ENCODE measurements at places on chromosomes 4 and X.

DNA sequence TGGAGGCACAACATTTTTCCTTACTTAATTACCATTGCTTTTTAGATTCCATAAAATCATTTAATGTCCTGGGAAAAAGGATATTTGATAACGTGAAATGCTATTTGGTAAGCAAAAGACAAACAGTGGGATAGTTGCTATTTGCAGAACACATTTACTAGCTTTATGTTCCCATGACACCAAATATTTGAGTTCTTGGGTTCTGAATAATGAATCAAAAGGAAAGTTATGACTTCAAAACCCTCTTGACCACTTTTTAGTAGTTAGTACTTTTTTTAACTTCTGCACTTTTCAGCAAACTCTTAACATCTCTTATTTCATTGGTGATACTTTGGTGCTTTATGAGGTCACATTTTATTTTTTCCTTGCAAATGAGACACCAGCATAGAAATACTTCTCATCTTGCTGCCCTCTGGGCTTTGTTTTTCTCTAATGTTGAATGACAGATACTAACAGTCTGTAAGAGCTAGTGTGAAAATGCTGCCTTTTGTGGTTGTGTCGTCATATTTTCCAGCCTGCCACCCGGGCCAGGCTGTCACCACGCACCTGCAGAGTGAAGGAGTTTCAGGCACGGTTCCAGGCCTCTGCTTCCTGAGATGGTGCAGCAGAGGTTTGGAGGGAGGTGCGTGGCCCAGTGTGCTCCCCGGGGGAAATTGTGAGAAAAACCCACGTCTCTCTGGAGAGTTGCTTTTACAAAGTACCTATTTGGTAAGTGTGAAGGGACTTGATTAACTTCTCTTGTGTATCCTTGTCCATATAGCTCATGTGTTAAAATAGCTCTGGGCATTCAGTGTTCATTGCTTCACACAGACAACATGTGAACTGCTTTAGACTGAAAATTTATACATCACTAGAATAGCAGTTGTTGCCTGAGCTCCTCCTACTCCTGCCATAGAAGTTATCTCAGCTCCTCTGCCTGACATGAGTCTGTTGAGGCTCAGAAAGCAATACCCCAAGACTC is 34.7 kb downstream of the MSL3 start:
- H3K4me1 ChIP-seq = peaks cover under 1% of the 10 kb centered on the region
- H3K27me3 ChIP-seq = peaks cover 2% of the 10 kb centered on the region
- H3K27ac ChIP-seq = no peak overlapping the region
- H3K36me3 ChIP-seq = no peaks in the 10 kb centered on the region
- DNase-seq = no peak

DNA sequence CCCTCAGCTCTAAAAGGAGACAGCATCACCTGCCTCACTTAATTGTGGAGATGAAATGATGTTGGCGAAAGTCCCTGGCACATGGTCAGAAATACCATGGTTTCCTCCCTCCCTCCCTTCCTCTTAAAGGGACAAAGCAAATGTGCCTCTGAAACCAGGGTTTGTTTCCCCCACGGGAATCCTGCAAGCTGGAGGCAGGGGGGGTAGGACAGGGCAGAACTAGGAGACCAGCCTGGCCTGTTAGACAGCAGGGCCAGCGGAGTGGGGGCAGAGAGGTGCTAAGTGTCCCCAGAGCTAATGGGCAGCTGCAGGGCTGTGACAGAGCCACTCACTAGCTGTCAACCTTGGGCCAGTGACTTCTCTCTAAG is 5.7 kb downstream of the RTL5 start:
- H3K4me1 ChIP-seq = peaks cover 61% of the 10 kb centered on the region
- H3K36me3 ChIP-seq = peaks cover 14% of the 10 kb centered on the region
- H3K27me3 ChIP-seq = peaks cover 27% of the 10 kb centered on the region

DNA sequence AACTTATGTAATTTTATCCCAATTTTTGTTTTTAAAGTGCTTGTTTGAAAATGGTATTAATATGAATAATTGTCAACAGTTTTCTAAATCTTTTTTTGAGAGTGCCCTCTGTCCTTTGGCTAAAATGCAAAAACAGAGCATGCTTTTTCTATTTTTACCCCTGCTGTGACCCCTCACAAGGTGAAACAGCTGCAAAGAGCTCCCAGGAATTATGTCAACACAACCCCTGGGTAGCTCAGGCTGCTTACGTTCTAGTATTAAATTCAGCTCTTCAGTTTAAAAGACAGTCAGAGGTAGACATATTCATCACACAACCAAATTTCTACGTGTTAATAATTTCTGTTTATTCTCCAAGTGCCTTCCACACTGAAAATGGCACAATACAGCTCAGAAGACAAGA is 367.5 kb downstream of the PRDM5 start:
- no peaks in the 10 kb centered on the region for H3K4me1 ChIP-seq
- DNase-seq = no peak
- H3K27me3 ChIP-seq = no peaks in the 10 kb centered on the region
- no peak overlapping the region for H3K27ac ChIP-seq
- no peaks in the 10 kb centered on the region for H3K36me3 ChIP-seq

GRCh38 chrX:131316260-131316659 is 27.2 kb upstream of the IGSF1 start:
- no peak overlapping the region for H3K27ac ChIP-seq
- DNase-seq = no peak
- no peaks in the 10 kb centered on the region for H3K4me1 ChIP-seq

DNA sequence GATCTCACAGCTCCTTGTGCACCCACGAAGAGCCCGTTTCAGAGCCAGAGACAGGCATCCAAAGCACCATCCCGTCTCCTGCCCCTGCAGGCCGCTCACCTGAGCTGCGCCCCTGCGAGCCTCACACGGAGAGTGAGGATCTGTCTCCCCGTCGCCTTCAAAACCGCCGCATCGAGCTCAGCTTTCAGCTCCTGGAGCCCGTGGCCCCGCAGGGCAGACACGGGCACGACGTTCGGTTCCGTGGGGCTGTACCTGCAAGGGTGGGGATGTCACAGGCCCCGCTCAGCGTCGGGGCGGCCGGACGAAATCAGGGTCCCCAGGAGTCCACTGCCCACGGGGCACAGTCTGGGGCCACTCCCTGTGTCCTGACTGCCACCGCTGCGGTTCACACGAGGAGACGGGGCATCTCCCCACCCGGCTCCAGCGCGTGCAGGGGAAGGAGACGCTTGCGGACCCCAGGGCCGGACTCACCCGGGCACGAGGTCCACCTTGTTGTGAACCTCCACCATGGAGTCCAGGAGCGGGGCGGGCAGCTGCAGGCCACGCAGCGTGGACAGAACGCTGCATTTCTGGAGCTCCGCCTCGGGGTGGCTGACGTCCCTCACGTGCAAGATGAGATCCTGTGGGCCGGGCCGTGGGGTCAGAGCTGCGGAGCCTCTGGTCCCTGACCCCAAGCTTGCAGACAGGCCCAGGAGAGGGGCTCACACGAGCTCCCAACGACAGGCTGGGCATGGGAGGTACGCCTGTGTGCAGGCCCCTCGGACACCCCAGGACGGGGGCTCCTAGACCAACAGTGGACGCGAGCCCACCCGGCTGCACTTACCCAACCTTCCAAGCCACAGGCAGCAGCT is 11.1 kb downstream of the GTPBP6 start:
- H3K27ac ChIP-seq = no peak overlapping the region
- no peak for DNase-seq
- H3K4me3 ChIP-seq = no peak overlapping the region

DNA sequence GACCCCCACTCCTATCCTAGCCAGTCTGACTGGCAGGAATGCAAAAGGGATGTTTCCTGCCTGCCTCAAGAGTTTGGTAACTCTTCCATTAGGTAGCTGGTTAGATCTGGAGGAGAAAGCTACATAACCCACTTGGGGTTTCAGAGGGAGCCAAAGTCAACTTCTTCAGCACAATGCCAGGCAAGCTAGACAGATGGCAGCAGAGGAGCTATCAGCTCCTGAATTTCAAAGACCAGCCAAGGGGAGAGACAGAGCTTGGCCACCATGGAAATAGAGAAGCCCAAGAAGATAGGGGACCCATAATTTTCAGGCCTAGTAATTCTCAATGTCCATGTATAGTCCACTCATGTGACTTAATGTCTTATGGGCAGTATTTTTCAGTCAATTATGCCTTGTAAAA is 56.4 kb downstream of the PGRMC1 start:
- H3K27ac ChIP-seq = no peak overlapping the region
- no peaks in the 10 kb centered on the region for H3K36me3 ChIP-seq
- no peaks in the 10 kb centered on the region for H3K27me3 ChIP-seq
- no peak overlapping the region for H3K4me3 ChIP-seq
- no peak for DNase-seq

- H3K36me3 ChIP-seq = no peaks in the 10 kb centered on the region
- no peak overlapping the region for H3K4me3 ChIP-seq
- H3K27me3 ChIP-seq = no peaks in the 10 kb centered on the region
- DNase-seq = no peak
Measured at GRCh38 chr4:123588631-123589241, 192.1 kb downstream of the SPRY1 start.

- no peaks in the 10 kb centered on the region for H3K36me3 ChIP-seq
- DNase-seq = no peak
- H3K27ac ChIP-seq = no peak overlapping the region
- H3K4me1 ChIP-seq = no peaks in the 10 kb centered on the region
- no peaks in the 10 kb centered on the region for H3K27me3 ChIP-seq
- no peak overlapping the region for H3K4me3 ChIP-seq
Measured at GRCh38 chr4:177225605-177226004, 84.1 kb upstream of the NEIL3 start.

GRCh38 chr4:99221980-99222379 is 2.9 kb upstream of the ADH6 start:
- DNase-seq = no peak
- H3K27me3 ChIP-seq = no peaks in the 10 kb centered on the region
- H3K27ac ChIP-seq = no peak overlapping the region
- no peaks in the 10 kb centered on the region for H3K4me1 ChIP-seq
- no peak overlapping the region for H3K4me3 ChIP-seq

DNA sequence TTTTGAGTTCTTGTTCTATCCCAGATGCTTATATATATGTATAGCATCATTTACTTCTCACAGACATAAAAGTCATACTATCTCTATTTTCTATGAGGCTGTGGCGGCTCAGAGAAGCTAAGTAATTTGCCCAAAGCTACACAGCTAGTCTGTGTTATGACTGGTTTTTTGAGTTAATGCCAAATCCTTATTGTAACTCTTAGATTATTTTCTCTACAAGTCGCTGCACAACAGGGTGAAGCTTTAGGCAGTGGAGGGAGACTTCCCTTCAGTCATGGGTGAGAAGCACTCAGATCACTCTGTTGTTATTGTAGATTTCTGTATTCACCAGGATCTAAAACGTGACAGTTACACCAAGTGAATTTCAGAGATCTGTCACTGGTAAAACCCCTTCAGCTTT is 48.1 kb downstream of the WWC2 start:
- no peak overlapping the region for H3K4me3 ChIP-seq
- no peaks in the 10 kb centered on the region for H3K27me3 ChIP-seq
- DNase-seq = no peak
- H3K4me1 ChIP-seq = peaks cover 2% of the 10 kb centered on the region
- no peak overlapping the region for H3K27ac ChIP-seq
- H3K36me3 ChIP-seq = no peaks in the 10 kb centered on the region

DNA sequence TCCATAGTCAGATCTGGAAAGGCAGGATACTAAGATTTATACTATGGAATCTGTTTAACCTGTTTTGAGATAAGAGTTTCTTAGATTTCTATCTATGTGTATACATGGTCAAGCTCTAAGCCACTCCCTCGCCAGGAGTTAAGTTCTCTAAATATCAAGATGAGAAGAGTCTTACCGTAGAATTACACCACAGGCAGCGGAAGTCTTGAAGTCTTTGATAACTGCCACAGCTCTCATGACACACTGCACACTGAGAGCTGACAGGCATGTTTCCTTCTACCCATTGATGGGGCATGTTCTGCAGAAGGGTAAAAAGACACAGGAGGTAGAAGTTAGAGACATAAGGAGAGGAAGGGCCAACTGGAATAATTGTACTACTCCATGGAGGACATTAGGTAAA is 67.7 kb downstream of the DGKK start:
- no peaks in the 10 kb centered on the region for H3K27me3 ChIP-seq
- H3K36me3 ChIP-seq = no peaks in the 10 kb centered on the region
- no peak overlapping the region for H3K27ac ChIP-seq

DNA sequence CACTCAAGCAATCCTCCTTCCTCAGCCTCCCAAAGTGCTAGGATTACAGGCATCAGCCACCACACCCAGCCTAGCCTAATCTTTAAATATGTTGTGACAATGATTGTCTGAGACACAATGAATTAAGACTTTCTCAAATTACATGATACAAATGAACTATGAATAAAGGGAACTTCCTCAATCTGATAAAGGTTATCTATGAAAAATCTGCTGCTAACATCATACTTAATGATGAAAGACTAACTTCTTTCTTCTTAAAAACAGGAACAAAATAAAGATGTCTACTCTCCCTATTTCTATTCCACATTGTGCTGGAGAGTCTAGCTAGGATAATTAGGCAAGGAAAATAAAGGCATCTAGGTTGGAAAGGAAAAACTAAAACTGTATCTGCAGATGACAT is 60.0 kb downstream of the PDHA1 start:
- DNase-seq = no peak
- no peaks in the 10 kb centered on the region for H3K27me3 ChIP-seq
- no peaks in the 10 kb centered on the region for H3K4me1 ChIP-seq
- H3K27ac ChIP-seq = no peak overlapping the region

- no peaks in the 10 kb centered on the region for H3K4me1 ChIP-seq
- DNase-seq = peak; percentile 52
- no peak overlapping the region for H3K27ac ChIP-seq
- H3K36me3 ChIP-seq = no peaks in the 10 kb centered on the region
- no peak overlapping the region for H3K4me3 ChIP-seq
Measured at GRCh38 chrX:116204932-116205331, 34.4 kb downstream of the AGTR2 start.

DNA sequence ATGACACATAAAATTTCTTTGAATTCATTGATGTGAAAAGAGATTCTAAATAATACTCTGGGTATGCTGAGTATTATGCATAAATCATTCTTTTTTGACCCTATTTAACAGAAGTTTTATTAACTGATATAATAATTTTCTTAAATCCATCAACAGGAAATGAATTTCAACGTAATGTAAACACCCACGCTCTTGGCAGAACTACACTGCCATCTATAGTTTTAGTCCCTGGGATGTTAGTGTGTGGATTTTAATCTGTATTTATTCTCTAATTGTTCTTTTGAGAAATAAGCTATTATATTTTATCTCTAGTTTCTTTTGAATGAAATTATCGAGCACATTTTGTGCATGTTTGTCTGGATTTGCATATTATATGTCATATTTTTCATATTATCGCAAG is 666.8 kb upstream of the NDST4 start:
- no peaks in the 10 kb centered on the region for H3K36me3 ChIP-seq
- DNase-seq = no peak
- H3K4me1 ChIP-seq = no peaks in the 10 kb centered on the region
